ENCODE measurements at places on chromosomes 11 and 22.

GRCh38 chr22:20552443-20553401 lies 45.3 kb downstream of the MED15 start:
- no peaks in the 10 kb centered on the region for H3K27me3 ChIP-seq
- no peak for DNase-seq
- peaks cover 96% of the 10 kb centered on the region for H3K4me1 ChIP-seq
- H3K27ac ChIP-seq, result peak overlapping the region; percentile 69
- peaks cover 42% of the 10 kb centered on the region for H3K36me3 ChIP-seq

- H3K4me1 ChIP-seq, result peaks cover 9% of the 10 kb centered on the region
- no peak for DNase-seq
- no peaks in the 10 kb centered on the region for H3K27me3 ChIP-seq
- H3K4me3 ChIP-seq, result no peak overlapping the region
Measured at GRCh38 chr22:31090217-31091085, 9.3 kb downstream of the SMTN start.

DNA sequence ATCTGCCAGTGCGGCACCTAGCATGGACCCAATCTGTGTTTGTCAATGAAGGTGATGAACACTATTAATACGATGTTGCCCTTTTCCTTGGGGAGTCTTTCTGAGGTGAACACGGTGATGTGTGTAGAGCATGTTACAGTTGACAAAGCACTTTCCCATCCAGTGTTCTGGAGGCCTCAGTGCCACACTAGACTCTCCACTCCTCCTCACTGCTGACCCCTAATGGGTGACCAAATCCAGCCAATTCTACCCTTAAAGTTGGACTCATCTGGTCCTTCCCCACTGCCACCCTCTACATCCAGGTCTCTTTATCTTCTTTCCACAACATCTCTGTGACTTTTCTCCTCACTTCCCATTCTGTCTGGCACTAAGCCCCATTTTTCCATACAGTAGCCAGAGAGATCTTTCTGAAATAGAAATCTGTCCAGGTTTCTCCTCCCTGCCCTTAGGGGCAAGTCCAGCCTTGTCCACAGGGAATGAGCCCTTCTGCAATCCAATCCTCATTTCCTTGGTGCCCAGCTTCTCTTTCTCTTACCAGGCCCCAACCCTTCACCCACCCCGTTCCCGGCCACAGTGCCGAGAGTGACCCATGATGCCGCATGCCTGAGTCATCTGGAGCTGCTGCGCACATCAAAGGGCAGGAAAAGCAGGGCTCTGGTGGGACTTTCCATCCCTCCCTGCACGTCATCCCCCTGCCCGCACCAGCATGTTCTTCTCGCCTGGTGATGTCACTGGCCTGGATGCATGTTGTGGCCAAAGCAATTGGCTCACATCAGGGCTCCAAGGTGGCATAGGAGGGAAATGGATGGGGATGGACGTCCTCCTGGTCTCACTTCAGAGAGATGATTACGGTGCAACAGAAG lies 64.2 kb downstream of the RASSF10 start:
- H3K27ac ChIP-seq, result no peak overlapping the region
- H3K4me3 ChIP-seq, result no peak overlapping the region
- H3K36me3 ChIP-seq, result no peaks in the 10 kb centered on the region
- no peaks in the 10 kb centered on the region for H3K4me1 ChIP-seq
- H3K27me3 ChIP-seq, result no peaks in the 10 kb centered on the region

- no peak overlapping the region for H3K4me3 ChIP-seq
- no peak overlapping the region for H3K27ac ChIP-seq
- no peaks in the 10 kb centered on the region for H3K27me3 ChIP-seq
Measured at GRCh38 chr22:36175892-36176291, 15.3 kb upstream of the APOL3 start.

- peaks cover 54% of the 10 kb centered on the region for H3K4me1 ChIP-seq
- no peak overlapping the region for H3K4me3 ChIP-seq
- DNase-seq, result no peak
Measured at GRCh38 chr11:12090761-12091258, 19.6 kb upstream of the MICAL2 start.

DNA sequence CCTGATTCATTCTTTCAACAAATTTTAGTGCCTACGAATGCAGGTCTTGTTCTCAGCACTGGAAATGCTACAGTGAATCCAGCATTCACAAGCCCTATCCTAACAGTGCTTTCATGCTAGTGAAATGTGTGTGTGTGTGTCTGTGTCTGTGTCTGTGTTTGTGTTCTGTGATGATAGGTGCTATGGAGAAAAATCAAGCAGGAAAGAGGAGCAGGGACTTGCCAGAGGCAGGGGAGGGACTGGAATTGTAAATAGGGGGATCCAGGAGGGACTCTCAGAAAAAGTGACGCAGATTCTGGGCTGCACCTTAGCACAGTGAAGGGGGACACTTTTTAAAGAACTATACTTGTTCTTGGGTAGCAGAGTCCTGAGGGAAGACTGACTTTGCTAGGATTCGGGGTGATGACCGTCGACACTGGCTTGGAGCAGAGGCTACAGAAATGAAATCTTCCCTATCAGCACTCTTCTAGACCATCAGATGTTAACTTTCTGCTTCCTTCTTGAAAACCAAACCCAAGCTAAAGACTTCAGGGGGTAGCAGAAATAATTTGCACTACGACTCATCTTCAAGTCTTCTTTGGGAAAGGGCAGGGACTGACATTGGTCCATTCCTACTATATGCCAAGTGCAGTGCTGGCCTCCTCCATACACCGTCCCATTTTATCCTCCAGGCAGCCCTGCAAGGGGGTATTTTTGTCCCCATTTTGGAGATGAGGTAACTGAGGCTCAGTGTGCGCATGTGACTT lies 39.3 kb upstream of the PTPRJ start:
- DNase-seq, result no peak
- H3K4me1 ChIP-seq, result peaks cover 9% of the 10 kb centered on the region
- H3K4me3 ChIP-seq, result no peak overlapping the region
- H3K27me3 ChIP-seq, result no peaks in the 10 kb centered on the region
- no peaks in the 10 kb centered on the region for H3K36me3 ChIP-seq

GRCh38 chr22:39988386-39989114 lies 6.2 kb upstream of the FAM83F start:
- DNase-seq, result no peak
- no peaks in the 10 kb centered on the region for H3K36me3 ChIP-seq
- peaks cover 3% of the 10 kb centered on the region for H3K27me3 ChIP-seq
- no peak overlapping the region for H3K4me3 ChIP-seq
